Trophoblast cell (in vitro differentiated cells and primary cell): ENCODE measurements at places on chromosomes 16 and 17.

GRCh38 chr17:57970710-57971109 lies 15.5 kb upstream of the CUEDC1 start:
- DNase-seq, result no peak

- DNase-seq, result no peak
These were observed 14.9 kb upstream of the TBX21 start for GRCh38 chr17:47717979-47718621.

DNA sequence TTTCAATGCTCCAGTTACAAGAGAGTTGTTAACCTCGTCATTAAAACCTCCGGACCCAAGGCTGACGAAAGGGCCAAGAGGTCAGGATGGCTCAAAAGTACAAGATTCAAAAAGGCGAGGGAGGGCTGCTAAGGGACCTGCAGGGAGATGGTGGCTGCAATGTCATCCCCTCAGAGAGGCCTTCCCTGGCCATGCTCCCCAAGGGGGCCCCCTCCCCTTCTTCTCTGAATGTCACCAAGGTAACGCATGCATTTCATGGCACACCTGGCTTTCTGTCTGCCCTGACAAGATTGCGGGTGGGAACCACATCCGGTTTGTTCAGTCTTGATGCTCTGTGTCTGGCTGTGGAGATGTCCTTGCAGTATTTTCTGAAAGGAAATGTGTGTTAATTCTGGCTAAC lies 89.9 kb downstream of the C16orf78 start:
- DNase-seq, result no peak

DNA sequence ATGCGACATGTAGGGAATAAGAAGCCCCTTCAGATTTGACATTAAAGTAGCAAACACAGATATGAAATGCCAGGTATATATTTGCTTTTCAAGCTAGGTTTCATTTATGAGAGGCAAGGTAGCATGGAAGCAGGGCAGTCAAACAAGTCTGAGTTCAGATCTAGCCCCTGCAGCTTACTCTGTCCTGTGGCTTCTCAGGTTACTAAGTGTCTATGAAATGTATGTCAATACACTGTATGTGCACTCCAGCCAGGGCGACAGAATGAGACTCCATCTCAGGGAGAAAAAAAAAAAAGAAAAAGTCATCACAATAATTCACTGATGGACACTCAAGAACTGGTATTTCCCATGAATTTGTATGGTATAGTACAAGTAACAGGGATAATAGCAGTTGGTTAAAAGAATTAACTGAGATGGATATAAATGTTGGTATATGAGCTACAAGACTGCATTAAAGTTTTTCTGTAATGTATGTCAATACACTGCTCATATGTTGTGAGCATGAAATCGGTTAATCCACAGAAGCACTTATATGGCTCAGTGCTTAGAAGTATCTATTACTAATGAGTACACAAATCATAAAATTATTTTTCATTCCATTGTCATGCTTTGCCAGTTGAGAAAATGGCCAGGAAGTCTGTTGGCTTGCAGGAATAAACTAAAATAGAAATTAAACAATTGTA lies 2.9 kb upstream of the WSB1 start:
- no peak for DNase-seq

DNA sequence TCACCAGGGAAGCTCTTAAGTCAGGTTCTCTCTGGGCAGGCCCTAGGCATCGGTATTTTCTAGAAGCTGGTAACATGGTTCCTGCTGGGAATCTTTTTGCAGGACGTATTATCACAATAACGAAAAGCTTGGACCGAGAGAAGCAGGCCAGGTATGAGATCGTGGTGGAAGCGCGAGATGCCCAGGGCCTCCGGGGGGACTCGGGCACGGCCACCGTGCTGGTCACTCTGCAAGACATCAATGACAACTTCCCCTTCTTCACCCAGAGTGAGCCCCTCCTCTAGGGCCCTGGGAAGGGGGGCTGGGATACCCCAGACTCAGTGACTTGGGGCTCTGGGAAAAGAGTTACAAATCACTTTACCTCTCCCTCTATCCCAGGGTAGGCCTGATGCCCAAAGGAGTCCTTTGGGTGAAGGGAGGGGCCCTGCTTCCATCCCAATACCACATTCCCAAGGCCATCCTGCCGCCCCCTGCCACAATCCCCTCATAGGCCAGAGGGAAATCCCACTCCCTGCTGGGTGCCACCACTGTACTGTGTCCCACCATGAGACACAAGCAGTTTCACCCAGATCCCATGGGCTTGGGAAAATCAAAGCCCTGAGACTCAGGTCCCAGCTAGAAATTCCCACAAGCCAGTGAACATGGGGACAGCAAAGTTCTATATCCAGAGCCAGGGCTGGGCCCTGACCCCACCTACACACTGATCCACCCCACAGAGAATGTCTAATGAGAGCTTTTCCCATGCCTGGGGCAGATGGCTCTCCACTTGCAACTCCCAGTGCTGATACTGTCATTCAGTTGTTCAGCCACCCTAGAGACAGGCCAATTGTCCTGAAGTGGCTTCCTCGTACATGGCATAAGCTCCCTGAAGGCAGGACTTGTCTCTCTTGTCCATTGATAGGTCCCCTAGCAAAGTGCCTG lies 23.0 kb downstream of the CDH5 start:
- no peak for DNase-seq

DNA sequence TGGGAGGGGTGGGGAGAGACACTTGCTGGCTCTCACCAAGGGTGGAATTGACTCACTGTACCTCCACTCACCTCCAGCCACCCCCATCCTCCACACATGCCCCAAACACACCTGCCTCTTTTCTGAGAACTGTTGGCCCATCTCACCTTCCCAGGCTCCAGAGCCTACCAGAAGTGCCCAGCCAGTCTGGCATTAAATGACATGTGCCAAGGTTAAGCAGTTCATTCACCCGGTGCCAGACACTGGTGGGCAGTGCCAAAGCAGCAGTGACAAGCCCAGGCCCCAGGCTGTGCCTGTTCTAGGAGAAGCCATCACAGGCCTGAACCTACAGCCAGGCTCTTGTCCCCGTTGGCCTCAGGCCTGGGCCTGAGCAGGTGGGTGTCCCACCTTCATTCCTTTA lies 11.2 kb downstream of the MVP start:
- no peak for DNase-seq

- DNase-seq, result peak; percentile 85
These were observed 4.7 kb downstream of the COQ7 start for GRCh38 chr16:19071811-19072777.

- DNase-seq, result no peak
These were observed 2.3 kb downstream of the PRMT7 start for GRCh38 chr16:68313116-68313515.

GRCh38 chr17:1110862-1111598 lies 68.8 kb downstream of the ABR start:
- DNase-seq, result peak; percentile 50

GRCh38 chr16:50081428-50082018 lies 15.8 kb downstream of the HEATR3 start:
- DNase-seq, result no peak

GRCh38 chr17:65297916-65298315 lies 160.7 kb downstream of the RGS9 start:
- DNase-seq, result peak; percentile 24

DNA sequence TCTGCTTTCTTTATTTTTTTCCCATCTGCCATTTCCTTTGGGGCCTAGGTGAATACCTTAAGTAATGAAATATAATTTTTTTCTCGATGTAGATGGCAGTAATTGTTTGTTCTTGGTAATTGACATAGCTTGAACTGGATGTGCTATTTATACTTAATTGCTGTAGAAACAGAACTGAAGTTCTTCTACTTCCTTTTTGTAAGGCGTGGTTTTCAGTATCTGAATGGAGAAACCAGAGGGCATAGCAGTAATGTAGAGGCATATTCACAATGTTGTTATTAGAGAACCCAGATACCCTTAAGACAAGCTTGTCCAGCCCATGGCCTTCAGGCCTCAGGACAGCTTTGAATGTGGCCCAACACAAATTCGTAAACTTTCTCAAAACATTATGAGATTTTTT lies 16.4 kb downstream of the ATP6V0A1 start:
- no peak for DNase-seq

- DNase-seq, result no peak
These were observed 64.8 kb upstream of the KIFC3 start for GRCh38 chr16:57867000-57867561.
